Activated CD4-positive, alpha-beta T cell treated with anti-CD3 and anti-CD28 coated beads, Interleukin-2, amount 10 ng/mL, durations not matched to agents 24 days and 14 days (primary cell): ENCODE measurements at places on chromosomes 6 and 20. TPM values are rescaled to one million over a fixed set of nuclear protein-coding genes. Genes with fewer than 3 reads are reported as not detected.

GRCh38 chr20:62224113-62224855 is 4.2 kb upstream of the HRH3 start:
- DNase-seq: no peak

PPP1R14C gene
- total RNA-seq: 0.19 and 0.21 TPM in 2 replicates

DNA sequence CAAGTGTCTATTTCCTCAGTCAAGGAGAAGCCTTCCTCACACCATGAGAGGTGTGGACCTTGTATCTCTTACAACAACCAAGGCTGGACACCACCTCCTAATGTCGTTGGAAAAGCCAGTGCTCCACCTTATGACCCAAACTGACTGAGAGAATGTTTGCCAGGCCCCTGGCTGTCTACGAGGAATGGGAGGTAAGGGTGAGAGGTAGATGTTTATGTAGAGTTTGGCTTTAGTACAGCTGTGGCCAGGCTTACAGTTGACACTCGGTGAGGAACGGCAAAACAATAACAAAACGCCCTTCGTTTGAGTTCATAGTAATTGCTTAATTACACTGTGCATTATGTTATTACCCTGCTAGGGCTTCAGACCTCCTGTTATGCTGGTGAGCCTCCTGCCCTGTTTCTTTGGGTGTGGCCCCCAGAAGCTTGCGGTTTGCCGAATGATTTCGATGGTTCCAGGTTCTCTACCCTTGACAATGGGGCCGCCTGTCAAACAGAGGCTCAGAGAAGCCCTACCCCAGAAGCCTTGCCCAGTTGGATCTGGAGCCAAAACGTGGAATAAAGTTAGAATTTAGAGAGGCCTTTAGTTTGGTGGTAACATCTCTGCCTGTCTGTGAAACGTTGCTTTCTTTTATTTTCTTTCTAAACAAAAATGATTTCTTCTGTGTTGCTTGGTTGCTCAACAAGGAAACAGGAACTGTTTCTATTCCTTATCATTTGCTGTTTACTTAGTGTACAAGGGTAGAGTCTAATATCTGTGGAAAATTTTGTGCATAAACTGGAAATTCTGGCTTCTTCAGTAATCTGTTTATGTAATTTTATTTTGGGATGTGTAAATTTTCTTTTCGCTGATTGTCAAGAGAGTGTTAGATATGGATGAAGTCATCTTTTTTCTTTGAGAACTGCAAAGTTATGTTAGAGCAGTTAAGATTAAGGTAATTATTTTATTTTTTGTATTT is 60.4 kb upstream of the FOXQ1 start:
- no peak for DNase-seq

GRCh38 chr20:23205611-23206041 is 119.5 kb upstream of the CD93 start:
- DNase-seq: no peak

PDE7B gene
- 15.4 and 16.0 TPM in 2 replicates for total RNA-seq

SLC35D3 gene
- total RNA-seq: not detected in 2 replicates

- no peak for DNase-seq
Measured at GRCh38 chr20:19457611-19458010, 245.2 kb downstream of the SLC24A3 start.

- no peak for DNase-seq
Measured at GRCh38 chr20:50065325-50065615, 47.7 kb downstream of the UBE2V1 start.

- no peak for DNase-seq
Measured at GRCh38 chr20:12287575-12287974, 369.9 kb downstream of the BTBD3 start.

DNA sequence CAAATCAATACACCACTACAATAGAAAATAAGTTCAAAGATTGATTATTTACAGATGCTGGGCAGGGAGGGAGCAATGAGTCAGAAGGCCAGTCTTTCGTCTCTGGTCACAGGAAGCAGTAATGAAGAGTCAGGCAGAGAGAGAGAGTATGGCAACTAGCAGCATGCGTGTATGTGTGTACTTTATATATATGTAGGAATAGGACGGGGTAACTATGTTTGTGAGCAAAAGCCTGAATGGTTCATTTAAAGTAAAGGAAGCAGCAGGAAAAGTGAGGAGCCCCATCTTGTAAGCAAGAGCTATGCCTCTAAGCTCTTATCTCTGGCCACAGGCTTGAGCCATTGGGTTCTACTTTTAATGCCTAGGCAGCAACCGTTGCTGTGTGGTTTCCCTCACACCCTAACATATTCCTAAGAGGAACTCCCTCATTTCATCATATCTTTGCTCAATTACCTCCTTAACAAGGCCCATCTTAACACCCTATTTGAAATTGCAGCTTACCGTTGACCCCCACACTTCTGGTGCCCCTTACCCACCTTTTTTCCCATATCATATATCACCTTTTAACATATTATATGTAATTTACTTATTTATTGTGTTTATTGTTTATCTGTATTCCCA is 66.6 kb downstream of the AFG1L start:
- DNase-seq: peak; percentile 49

SUMO4 gene
- total RNA-seq: 10.1 and 10.9 TPM in 2 replicates

DNA sequence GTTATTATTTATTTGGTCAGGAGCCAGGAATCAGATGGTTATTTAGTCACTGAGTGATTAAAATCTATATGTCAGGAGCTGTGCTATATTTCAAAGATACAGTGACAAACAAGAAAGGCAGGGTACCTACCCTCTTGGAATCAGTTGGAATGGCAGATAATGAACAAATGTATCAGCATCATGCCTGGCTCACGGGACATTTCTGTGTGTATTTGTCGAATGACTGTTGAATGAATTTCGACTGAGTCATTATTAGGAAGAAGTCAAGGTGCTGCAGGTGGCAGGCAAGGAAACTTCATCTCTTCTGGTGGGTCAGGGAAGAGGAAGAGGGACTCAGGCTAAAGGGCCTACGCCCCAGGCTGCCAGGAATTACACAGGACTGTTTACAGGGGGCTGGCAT is 13.6 kb downstream of the PKIG start:
- no peak for DNase-seq

- no peak for DNase-seq
Measured at GRCh38 chr6:104477569-104477968, 382.1 kb downstream of the HACE1 start.

GRCh38 chr6:20870493-20870892 is 336.2 kb downstream of the CDKAL1 start:
- no peak for DNase-seq

DNA sequence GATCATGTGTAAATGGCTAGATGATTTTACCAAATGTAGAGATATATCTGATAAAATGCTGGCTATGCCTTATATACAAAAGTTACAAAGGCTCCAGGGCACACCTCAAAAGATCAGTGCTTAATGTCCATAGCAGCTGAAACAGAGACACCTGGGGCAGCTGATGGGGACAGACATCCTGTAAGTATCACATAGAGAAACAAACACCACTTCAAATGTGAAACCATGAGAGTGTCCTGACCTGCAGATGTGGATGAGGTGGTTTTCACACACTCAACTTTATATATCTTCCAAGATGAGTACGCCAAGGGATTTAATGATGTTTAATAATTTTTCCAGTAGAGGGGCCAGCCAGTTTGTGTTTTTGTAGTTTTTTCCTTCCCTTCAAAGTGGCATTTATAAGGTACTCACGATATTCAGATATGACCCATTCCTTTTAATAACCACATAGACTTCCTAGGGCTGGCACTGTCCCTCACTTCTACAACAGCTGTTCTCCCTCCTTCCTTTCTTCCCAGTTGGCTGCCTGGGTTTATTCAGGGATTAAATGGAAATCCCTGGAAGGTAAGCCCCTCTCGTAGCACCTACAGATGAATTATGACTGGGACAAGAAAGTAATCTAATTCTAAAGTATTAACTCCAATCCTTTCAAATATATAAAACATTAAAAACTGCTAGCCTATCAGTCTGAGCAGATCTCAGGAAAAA is 50.3 kb upstream of the MCM9 start:
- no peak for DNase-seq

DNA sequence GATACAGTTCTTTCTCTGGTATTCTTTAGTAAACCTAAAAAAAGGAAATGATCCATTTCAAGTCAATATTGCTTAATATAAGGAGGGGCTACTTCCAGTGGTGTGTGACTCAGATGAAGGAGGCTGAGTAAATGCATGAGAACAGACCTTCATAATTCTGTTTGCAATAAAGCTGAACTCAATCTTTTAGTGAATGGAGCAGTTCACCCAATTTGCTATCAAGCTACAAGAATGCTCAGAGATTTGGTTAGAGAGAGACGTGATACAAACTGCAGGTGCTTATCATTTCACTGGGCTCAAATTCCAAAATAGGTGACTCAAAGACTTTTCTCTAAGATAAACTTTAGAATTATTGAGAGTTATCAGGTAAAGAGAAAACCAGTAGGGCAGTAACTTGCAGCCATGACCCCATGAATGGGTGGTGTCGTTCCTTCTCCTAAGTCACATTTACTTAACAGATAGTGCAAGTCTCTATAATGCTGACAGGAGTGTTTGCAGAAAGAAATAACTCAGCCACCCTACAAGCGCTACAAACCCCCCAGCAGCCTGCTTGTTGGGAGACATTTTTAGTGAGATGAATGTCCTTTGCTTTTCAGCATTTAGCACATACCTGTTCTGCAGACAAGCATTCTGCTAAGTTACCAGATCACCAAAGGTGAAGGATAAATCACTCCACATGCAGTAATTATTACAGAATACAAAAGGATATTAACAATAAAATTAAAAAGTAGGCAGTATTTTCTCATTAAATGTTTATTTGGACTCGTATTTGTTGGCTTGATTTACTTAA is 16.4 kb upstream of the BLOC1S5 start:
- no peak for DNase-seq

GRCh38 chr20:2429051-2429450 is 41.5 kb downstream of the SNRPB start:
- DNase-seq: no peak

PNPLA1 gene
- total RNA-seq: not detected in 2 replicates

DNA sequence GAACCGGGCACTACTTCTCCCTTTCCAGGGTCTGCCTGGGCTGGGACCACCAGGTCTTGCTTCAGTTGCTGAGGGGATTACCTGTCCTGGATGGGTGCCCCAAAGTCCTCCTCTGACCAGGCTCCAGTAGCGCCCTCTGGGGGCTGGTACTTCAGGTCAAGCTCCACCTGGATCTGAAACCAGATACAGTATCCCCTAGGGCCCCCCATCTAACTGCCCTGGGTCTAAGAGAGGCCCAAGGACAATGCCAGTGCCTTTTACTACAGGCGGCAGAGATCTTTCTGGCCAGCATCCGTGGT is 11.2 kb upstream of the SPAG4 start:
- peak; percentile 74 for DNase-seq

DNA sequence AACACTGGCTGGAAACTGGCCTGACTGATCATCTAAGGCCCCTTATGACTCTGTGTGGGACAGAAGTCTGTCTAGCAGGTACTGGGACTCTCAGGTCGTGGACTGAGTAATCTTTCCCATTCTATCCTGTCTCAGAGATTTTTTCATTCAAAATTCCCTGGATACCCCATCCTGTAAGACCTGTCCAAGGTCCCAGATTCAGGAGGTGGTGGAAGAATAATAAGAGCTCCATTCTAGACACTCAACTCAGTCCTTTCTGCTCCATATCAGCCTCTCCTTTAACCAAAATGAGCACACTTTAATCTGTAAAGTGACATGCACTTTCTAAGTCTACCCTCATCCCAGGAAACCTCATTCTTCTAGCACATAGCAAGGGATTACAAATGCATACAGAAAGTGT is 82.5 kb upstream of the MRPS10 start:
- no peak for DNase-seq

- peak; percentile 58 for DNase-seq
Measured at GRCh38 chr6:55276745-55277530, 50.3 kb upstream of the GFRAL start.

COX4I2 gene
- total RNA-seq: not detected in 2 replicates

GRCh38 chr20:31840906-31841816 is 4.2 kb downstream of the FOXS1 start:
- no peak for DNase-seq

KCNK16 gene
- total RNA-seq: not detected in 2 replicates

SLPI gene
- not detected in 2 replicates for total RNA-seq

RRP36 gene
- total RNA-seq: 79.9 and 83.4 TPM in 2 replicates

BPIFA1 gene
- total RNA-seq: not detected in 2 replicates

GRCh38 chr6:146265056-146265455 is 236.2 kb downstream of the GRM1 start:
- no peak for DNase-seq

DNA sequence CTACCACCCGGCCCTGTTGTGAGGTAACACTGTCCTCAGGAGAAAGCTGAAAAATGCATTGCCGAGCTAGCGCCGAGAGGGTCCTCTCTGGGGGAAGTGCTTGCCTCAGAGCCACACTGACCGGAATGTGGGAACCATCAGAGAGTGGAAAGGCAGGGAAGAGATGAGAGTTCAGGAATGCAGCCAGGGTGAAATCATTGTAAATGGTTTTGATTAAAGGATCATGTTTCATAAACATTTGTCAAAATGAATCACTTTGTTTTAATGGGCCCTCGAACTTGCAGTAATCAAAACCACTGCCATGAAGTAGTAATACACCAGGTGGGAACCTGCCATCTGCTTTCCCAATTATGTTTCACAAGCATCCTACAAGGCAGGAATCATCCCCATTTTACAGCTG is 16.9 kb upstream of the IL17F start:
- no peak for DNase-seq

GRCh38 chr6:170284866-170285469 is 5.9 kb downstream of the DLL1 start:
- DNase-seq: no peak

GRCh38 chr6:114556846-114557488 is 214.1 kb upstream of the HS3ST5 start:
- DNase-seq: no peak

DNA sequence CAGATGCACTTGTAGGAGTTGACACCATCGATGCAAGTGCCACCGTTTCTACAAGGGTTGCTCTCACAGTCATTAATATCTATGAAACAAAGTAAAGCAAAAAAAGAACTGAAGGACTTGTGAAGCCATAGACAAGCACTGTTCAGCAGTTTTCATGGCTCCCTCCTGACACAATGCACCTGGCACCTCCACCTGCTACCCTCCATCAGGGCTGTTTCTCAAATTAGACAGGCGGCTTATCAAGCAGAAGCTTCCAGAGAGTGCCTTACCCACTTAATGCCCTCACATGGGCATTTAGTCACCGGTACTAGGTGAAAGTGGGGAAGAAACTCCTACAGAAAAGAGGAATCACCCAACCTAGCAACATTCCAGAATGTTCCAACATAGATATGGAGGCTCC is 27.8 kb downstream of the JAG1 start:
- DNase-seq: no peak

THBS2 gene
- not detected in 2 replicates for total RNA-seq

DNA sequence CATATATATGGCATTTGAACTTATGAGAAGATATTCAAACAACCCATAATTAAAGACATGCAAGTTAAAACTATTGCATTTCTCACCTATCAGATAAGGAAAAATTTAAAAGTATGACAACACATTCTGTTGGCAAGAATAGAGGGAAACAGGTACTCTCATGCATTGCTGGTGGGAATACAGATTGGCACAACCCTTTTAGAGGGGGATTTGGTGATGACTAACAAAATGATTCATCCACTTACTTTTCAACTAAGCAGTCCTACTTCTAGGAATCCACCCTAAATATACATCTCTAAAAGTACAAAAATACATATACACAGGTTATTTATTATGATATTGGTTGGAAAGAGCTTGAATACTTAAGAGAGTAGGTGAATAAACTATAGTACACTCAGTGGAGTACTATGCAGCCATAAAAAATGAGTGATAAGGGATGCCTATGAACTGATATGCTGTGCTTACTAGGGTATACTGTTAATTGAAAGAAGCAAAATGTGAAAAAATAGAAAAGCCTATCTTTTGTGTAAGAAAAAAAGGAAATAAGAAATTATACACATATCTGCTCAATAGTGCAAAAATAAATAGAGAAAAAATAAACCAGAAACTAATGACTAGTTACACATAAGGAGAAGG is 42.2 kb downstream of the ADAT2 start:
- DNase-seq: no peak

- DNase-seq: no peak
Measured at GRCh38 chr20:10665027-10665561, 8.7 kb downstream of the JAG1 start.
